IMR-90 (cell line): ENCODE measurements at places on chromosomes 16 and 17.

- DNase-seq = no peak
Measured at GRCh38 chr17:7034955-7035590, 742 bp upstream of the SLC16A13 start.

- DNase-seq = no peak
Measured at GRCh38 chr16:30085247-30085646, 6.5 kb downstream of the TBX6 start.

GRCh38 chr16:5873221-5873620 is 775.6 kb upstream of the EEF2KMT start:
- DNase-seq = no peak

- no peak for DNase-seq
Measured at GRCh38 chr17:17177176-17177575, 29.0 kb downstream of the PLD6 start.

DNA sequence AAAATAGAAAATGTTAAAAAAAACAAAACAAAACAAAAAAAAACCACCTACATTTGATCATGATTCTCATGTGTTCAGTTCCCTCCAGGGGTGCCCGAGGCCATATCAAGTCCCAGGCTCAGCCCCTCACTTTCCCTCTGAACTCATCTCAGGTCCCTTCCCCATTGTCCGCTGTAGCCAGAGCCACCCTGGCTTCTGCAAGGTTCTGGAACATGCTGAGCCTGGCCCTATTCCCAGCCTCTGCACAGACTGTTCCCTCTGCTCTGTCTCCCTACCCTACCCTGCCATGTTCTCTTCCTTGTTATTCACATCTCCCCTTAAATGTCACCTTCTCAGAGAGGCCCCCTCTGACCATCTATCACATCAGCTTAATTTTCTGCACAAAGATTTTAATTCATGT is 46.9 kb downstream of the TK2 start:
- no peak for DNase-seq
